Eye (tissue), 1 donor: ENCODE measurements at places on chromosomes 1 and 21.

- DNase-seq = no peak
Measured at GRCh38 chr1:32014948-32015273, 1.2 kb downstream of the KHDRBS1 start.

GRCh38 chr1:245116131-245116530 is 38.7 kb upstream of the KIF26B start:
- DNase-seq = no peak

DNA sequence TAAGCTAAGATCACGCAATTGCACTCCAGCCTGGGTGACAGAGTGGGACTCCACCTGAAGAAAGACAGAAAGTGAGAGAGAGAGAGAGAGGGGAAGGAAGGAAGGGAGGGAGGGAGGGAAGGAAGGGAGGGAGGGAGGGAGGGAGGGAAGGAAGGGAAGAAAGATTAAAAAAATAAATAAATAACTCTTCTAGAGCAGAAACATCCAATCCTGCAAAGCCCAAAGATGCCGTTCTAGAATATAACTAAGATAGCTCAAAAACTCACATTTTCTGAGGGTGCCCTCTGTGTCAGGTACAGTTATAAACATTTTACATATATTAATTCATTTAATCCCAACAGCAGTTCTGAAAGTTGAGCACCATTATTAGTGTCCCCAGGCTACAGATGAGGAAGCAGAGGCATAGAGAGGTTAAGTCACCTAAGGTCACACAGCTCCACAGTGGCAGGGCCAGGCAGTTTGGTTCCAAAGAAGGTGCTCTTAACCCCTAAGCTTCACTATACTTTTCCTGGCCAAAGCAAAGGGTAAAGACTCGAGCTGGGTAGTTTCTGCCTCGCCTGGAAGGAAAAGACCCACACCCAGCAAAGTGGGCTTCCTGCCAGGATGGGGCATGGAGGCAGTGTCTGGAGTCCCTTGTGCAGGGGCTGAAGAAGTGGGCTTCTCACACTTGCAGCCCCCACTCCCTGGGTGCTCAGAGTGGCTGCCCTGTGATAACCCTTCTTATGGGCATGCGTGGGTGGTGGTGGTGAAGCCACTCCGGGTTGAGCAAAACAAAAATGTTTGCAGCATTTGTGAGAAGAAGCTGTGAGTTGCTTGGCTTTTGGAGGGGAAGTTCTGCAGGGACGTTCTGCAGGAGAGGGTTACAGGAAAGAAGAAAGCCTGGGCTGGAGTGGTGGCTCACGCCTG is 7.9 kb upstream of the PIK3CD start:
- no peak for DNase-seq

GRCh38 chr1:229561141-229561540 is 2.6 kb upstream of the ABCB10 start:
- DNase-seq = no peak

GRCh38 chr1:64535938-64536835 is 66.3 kb downstream of the CACHD1 start:
- DNase-seq = no peak

DNA sequence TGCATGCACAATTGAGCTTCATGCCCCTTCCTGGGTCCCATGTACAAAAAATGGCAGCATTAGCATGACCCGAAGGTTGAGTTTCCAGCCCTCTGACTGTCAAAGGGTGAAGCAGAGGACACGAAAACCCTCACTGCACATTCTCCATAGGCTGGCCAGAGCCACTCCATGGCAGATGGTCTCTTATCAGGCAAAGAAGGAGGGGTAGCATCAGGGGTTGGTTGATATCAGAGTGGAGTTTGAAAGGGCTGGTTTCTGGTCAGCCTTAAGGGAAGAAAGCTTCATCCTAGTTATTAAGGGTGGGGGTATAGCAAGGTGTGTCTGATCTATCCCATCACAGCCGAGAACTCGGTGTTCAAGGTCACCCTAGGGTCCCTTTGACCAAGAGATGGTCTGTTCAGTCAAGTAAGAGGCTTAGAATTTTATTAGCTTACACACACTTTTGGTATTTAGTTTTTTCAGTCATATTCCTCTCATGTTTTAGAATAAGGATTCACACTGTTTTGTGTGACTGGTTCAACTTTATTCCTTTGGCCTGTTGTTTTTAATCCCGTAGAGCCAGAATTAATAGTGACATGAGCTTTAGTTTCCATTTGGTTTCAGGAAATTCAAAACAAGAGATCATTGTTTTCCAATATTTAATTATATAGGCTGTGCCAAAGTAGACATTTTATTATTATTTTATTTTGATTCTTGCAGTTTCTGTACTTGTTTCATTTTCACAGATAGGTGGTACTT is 199.9 kb upstream of the FMN2 start:
- no peak for DNase-seq

GRCh38 chr1:145751491-145752037 is 32.3 kb downstream of the CD160 start:
- peak; percentile 19 for DNase-seq

DNA sequence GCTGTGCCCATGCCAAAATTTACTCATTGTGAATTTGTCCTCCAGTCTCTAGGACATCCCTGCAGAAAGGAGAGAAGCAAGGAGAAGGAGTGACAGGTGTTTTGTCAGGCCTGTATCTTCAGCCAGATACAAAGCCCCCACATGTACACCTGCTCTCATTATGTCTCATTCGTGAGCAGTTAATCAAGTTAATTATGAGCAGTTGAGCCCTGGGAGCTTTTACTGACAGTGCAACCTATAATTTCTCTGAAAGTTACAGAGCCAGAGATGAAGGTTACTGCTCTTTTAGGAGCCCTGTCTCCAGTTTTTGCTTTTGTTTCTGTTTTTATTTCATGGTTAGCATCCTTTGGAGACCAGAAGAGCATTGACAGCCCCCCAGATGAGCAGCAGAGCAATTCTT is 5.0 kb upstream of the ILDR2 start:
- no peak for DNase-seq

DNA sequence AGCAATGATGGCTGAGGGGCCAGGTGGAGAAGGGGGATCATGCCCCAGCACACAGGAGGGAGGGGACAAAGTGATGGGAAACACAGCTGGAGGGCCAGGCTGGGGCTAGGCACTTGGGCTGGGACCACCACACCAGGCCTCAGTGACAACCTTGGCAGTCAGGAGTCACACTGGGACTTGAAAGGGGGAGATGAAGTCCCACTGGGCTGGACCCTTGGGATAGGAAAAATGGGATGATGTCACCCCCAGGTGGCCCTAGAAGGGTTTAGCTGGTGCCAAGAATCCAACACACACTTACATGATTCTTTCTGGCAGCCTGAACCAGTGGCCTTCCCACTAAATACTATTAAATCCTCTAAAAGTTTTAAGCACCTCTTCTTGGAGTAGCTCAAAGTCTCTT is 17.1 kb downstream of the ZBTB17 start:
- DNase-seq = peak; percentile 32

GRCh38 chr1:37363535-37363934 is 110.8 kb upstream of the ZC3H12A start:
- no peak for DNase-seq

GRCh38 chr1:2087766-2088165 is 37.6 kb downstream of the PRKCZ start:
- no peak for DNase-seq

DNA sequence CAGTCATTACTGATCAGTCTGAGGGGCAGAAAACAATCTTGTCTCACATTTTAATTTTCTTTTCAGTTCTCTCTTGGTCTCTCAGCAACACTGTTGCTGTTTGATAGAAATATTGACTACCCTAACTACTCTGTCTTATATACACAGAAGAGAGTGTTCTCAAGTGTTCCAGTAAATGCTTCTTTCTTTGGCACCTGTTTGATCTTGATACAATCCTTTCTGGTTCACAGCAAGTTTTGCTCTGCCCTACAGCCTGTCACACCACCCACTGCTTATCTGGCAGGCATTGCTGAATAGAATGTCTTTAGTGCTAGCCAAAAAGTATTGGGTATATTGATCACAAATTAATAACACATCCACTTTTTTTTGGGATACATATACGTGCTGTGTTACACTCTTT is 75.7 kb upstream of the WLS start:
- no peak for DNase-seq

DNA sequence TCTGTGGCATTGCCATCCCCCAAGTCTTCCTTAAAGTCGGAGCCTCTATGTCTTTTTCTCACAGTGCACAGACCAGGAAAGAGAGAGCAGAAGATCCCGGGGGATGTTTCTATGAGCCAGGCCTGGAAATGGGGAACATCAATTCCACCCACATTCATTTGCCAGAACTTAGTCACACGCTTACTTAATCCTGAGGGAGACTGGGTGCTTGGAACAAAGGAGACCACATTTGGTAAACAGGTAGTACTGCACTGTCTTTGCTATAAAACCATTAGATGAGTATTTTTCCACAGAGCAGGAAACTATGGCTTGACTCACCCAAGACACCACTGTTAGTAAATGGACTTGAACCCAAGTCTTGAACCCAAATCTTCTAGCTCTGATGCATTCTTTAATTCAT is 60.7 kb upstream of the CTTNBP2NL start:
- DNase-seq = no peak

DNA sequence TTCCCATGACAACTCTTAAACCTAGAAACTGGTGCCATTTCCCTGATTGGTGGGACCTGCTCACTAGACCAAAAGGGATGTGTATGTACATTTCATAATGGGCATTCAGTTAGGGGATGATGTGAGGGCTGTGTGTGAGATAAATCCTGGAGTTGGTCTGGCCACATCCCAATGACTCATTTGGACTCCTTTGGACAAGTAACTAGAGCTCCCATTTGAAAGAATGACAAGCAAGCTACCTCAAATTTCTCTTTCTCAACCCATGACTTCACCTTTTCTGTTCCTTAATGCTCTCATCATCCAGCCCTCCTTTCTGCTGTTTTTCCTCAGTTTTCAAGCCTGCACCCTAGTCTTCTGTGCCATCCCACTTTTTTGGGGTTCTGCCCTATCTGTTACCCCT is 27.9 kb downstream of the EBNA1BP2 start:
- no peak for DNase-seq

- no peak for DNase-seq
Measured at GRCh38 chr1:234529950-234530237, 50.9 kb upstream of the TARBP1 start.

DNA sequence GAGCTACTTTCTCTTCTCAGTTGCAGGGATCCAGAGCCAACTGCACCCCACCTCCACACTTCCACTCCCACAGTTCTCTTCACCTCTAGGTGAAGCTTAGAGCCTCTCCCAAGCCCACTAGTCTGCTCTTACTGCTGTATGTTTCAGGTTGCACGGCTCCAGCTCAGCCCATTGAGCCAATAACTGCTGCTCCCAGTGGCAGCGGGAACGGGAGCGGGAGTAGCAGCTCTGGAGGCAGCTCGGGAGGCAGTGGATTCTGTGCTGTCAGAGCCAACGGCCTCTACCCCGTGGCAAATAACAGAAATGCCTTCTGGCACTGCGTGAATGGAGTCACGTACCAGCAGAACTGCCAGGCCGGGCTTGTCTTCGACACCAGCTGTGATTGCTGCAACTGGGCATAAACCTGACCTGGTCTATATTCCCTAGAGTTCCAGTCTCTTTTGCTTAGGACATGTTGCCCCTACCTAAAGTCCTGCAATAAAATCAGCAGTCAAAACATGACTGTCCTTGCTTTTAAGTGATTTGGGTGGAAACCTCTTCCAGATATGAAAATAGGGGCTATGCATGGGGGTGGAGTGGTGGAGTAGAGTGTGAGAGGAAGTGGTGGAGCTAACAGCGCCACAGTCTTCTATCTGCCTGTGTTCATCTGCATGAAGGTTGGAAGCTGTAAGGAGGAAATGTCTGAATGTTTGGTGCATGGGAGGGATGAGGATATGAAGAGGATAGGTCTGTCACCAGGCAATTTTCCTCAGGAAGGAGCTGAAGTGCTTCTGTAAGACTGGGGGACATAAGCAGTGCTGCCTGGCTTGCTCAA is 29.6 kb downstream of the CHIA start:
- DNase-seq = no peak

- DNase-seq = no peak
Measured at GRCh38 chr1:112264010-112264409, 132.0 kb upstream of the CTTNBP2NL start.

- peak; percentile 89 for DNase-seq
Measured at GRCh38 chr21:45596704-45597318, 46.7 kb upstream of the PCBP3 start.

DNA sequence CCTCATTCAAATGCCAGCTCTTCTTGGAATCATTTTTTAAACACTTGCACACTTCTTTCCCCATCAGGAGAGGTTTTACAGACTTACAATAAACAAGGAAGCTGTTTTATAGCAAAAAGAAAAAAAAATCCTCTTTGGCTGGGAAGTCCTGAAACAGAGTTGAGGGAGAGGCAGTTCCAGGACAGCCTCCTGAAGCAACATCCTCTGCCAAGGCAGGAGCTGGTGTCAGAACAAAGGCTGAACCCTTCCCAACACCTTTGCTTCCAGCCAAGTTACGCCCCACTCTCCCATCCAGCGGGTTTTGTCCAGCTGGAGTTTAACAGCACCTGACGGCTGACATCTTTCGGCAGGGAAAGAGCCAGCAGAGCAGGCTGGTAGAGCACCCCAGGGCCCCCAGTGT is 287.8 kb downstream of the RRAGC start:
- DNase-seq = no peak

- no peak for DNase-seq
Measured at GRCh38 chr1:8870616-8871538, 7.6 kb downstream of the ENO1 start.

DNA sequence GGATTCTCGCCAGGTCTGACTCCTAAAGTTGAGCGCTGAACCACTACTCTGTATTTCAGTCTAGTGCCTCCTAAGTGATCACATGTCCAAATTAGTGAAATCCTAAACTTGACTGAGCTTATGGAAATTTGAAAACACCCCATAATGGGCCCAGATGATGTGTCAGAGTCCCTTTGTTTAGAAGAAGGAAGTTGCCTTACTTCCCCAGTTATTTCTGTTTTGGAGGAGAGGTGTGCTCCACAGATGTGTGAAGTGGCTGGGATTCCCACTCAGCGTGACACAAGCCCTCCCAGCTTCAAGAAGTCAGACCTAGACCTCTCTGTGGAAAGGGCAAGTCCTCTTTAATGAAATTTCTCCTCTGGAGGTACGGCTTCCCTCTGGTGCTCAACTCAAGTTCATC is 188.8 kb downstream of the TTLL7 start:
- DNase-seq = no peak

DNA sequence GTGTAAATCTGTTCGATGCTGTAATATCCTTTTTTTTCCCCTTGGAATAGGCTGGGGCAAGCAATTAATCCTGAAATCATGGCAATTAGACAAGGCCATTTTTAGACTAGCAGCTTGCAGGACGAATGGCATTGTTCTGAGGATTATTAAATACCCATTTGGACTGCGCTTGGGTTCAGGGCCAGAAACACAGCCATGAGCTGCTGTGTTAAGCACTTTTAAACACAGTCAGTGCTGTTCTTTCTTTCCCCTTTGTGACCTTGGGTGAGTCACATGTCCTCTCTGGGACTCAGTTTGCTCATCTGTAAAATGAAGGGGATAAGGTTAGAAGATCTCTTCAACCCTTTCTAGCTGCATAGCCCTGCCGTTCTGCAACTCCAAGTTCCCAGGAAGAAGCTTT is 58.6 kb upstream of the C8B start:
- DNase-seq = peak; percentile 19

GRCh38 chr1:11059968-11060830 is at the start of gene SRM:
Gene SRM, minus strand, starts transcription at chr1:11060018. Its CDS starts 75 bp downstream, at chr1:11059943.
- DNase-seq = peak; percentile 94
